ENCODE measurements at places on chromosomes 6 and 20.

GRCh38 chr20:37846573-37846972 is 56.4 kb upstream of the VSTM2L start:
- no peaks in the 10 kb centered on the region for H3K36me3 ChIP-seq
- no peak overlapping the region for H3K27ac ChIP-seq
- no peaks in the 10 kb centered on the region for H3K4me1 ChIP-seq
- no peak for DNase-seq
- H3K4me3 ChIP-seq: no peak overlapping the region
- H3K27me3 ChIP-seq: no peaks in the 10 kb centered on the region

DNA sequence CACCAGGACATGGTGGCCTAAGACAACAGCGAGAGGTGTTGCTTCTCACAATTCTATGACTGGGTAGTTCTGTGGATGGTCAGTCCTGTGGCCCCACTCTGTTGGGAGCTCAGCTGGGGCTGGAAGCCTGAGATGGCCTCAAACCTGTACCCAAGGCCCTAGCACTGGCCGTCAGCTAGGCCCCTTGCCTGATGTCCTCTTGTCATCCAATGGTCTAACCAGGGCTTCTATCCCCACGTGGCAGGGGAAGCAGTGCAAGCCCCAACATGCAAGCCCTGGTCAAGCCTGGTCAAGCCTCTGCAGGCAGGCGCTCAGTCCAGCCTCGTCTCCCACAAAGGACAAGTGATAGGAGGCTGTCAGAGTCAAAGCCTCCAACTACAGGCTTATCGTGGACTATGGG is 196.5 kb upstream of the CST7 start:
- H3K4me3 ChIP-seq: no peak overlapping the region
- no peak for DNase-seq
- no peak overlapping the region for H3K27ac ChIP-seq
- no peaks in the 10 kb centered on the region for H3K4me1 ChIP-seq

DNA sequence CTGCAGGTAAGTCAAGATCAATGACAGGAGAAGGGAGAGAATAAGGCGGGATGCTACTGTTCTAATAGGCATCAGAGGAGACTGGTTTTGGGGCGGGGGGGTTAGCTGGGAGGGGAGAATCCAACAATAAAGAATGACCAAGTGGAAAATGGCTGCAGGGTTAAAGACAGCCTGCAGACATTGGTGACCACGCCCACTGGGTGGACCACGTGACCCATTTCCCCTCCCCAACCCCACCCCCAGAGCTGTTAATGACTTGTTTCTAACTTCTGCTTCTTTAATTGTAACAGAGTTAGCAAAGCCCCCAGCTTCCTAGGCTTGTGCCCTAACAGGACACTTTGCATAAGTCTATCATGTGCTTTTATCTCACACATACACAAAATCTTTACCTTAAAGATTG is 344.5 kb downstream of the KIF16B start:
- H3K36me3 ChIP-seq: no peaks in the 10 kb centered on the region
- H3K4me1 ChIP-seq: no peaks in the 10 kb centered on the region
- no peak for DNase-seq
- H3K4me3 ChIP-seq: no peak overlapping the region

DNA sequence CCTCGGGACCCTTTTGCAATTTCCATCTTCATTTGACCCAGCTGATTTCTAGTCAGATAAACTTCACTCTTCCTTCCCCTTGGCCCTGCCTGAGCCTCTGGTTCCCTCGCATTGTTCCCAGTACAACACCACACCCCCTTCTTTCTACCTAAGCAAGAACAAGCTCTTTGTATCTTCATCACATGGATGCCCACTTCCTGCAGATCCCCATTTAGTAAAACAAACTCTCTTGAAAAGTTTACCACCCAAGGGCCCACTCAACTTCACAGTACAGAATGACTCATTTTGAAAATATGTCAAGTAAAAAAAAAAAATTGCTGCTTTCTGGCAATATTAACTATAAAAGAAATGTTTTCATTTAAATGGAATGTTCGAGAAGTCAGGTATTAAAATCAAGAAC is 5.2 kb downstream of the FAXC start:
- H3K4me3 ChIP-seq: no peak overlapping the region
- no peak for DNase-seq
- H3K36me3 ChIP-seq: no peaks in the 10 kb centered on the region
- H3K4me1 ChIP-seq: no peaks in the 10 kb centered on the region
- no peaks in the 10 kb centered on the region for H3K27me3 ChIP-seq
- no peak overlapping the region for H3K27ac ChIP-seq

DNA sequence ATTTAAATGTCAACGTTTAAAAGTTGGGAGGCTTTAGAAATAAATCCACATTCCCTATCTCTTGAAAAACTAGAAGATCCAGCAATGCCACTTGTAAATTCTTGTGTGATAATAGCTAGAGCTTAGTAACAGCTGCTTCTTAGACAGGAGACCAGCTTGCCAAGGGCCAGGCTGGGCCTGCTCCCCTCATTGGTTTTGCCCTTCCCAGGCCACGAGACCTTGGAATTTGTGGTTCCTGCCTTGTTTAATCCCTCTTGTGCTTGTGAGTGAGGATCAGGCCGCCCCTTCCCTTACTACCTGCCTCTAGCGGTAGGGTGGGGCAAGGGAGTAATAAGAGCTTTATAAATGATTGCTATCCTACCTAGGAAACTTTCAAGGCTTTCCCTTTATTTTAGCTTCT is 363.5 kb downstream of the SYNE1 start:
- H3K36me3 ChIP-seq: no peaks in the 10 kb centered on the region
- H3K27me3 ChIP-seq: no peaks in the 10 kb centered on the region
- peaks cover 6% of the 10 kb centered on the region for H3K4me1 ChIP-seq
- H3K4me3 ChIP-seq: no peak overlapping the region
- no peak for DNase-seq
- peak overlapping the region; percentile 83 for H3K27ac ChIP-seq

- H3K4me1 ChIP-seq: no peaks in the 10 kb centered on the region
- no peak overlapping the region for H3K4me3 ChIP-seq
- no peak for DNase-seq
- H3K27ac ChIP-seq: no peak overlapping the region
These were observed 26.5 kb upstream of the ZBTB22 start for GRCh38 chr6:33343953-33344611.
